ENCODE measurements at places on chromosomes 3 and 15.

DNA sequence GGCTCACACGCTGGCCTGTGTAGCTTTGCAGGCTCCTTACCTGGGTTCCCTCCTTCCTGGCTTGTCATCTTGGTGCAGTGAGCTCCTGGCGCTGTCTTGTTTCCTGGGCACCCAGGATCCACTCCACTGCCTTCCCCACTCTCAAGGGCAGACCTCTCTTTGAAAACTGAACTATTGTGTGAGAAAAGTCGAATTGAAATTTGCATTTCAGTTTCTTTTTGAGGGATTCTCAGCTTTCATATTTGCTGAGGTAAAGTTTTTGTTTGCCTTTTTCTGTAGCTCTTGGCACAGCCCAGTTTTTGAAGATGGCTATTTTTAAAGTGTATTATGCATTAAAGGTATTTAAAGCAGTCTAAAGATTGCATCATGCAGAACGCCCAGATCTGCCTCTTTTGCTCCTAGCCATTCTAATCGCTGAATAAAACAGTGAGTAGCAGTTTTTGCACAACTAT, 70.1 kb downstream of the CCK start:
- no peak for DNase-seq

- no peak for DNase-seq
Measured at GRCh38 chr3:169847896-169848295, 21.8 kb downstream of the LRRC31 start.

GRCh38 chr15:68232449-68232848, 2.9 kb upstream of the CLN6 start:
- no peak for DNase-seq

DNA sequence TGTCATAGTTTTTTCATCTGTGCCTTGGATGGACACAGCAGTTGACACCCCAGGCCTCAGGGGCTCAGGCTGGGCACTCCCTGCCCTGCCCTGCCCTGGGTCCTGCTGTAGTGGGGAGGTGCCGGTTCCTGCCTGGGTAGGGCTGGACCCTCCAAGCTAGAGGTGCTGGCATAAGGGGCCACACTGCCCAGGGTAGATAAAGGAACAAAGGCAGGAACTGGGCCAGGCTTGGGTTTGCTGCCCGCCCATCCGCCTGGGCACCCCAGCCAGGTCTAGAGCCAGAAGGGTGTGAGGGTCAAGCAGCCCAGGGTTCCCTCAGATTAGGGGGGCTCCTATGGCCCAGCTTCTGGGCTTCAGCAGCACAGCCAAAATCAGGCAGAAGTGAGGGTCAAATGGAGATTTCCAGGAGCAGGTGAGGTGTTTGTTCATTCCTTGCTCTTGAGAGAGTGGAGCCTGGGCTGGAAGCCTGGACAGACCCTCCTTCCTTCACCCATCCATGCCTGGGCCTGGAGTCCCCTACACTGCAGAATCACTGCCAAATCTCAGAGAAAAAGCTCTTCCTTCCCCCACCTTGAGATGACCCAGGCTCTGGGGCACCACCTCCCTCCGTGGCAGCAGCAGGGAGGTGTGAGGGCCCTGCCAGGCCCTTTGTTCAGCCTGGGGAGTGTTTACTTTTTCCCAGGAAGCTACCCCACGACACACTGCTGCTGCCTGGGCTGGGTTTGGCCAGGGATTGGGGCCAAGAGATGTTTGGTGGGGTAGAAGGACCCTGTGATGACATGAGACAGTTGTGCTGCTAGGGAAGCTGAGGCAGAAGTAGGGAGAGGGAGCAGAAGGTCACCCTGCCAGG, 7.1 kb downstream of the SEMA3F start:
- no peak for DNase-seq

DNA sequence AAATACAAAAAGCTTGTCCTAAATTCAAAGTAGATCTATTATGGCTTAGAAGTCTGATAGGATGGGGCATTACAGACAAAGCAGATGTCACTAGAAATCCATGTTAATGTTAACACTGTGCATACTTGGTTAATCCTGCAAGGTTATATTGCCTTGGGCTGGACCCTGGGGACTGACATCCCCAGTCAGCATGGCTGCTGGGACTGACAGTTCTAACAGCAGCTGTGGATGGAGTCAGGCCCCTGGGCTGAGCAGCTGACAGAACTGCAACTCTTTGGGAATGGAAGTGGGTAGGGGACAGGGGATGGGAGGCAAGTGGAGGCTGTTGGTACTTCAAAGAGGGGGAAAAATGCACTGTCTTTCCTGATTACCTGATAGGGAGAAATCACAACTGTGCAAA, 7.5 kb downstream of the P2RY1 start:
- DNase-seq: no peak

DNA sequence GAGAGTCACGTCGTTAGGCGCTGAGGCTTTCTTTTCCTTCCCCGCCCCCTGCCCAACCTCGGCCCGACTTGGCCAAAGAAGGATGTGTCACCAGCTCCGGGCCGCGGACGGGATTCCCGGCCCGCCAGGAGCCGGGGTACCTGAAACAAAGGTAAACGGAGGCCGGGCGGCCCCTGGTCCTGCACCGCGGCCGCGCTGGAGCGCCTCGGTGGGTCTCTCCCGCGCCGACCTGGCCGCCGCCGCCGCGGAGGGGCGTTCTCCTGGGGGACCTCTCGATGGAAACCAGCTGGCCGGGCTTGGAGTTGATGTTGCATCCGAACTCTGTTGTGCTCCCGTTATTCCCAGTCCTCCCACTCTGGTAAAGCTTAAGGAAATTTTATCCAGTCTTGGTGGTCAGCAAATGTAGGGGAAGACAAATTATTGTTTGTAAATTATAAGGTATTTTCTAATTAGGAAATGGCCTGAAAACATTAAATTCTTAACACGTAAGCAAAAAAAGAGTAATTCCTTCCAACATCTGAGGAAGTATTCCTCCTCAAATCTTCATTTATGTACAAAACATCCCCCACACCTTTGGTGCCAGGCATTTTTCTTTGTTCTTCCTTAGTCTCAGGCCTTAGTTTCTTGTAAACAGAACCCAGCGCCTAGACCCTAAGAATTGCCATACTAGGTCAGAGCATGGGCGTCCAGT, 888 bp downstream of the PPP2R3A start:
- no peak for DNase-seq

DNA sequence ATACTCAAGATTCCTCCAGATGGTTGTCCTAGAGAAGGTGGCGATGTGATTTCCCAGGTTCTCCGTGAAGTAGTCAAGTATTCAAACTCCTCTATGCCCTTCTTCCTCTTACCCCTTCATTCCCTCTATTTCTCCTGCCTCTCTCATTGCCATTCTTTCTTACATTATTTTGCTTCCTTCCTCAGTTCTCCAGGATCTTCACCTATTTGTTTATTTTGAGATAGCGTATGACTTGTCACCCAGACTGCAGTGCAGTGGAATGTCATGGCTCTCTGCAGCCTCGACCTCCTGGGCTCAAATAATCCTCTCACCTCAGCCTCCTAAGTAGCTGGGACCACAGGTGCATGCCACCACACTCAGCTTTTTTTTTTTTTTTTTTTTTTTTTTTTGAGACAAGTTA, 1.8 kb upstream of the ITPKA start:
- no peak for DNase-seq
